Caudate nucleus (tissue), 63 donors: ENCODE measurements at places on chromosomes 5 and 9.

DNA sequence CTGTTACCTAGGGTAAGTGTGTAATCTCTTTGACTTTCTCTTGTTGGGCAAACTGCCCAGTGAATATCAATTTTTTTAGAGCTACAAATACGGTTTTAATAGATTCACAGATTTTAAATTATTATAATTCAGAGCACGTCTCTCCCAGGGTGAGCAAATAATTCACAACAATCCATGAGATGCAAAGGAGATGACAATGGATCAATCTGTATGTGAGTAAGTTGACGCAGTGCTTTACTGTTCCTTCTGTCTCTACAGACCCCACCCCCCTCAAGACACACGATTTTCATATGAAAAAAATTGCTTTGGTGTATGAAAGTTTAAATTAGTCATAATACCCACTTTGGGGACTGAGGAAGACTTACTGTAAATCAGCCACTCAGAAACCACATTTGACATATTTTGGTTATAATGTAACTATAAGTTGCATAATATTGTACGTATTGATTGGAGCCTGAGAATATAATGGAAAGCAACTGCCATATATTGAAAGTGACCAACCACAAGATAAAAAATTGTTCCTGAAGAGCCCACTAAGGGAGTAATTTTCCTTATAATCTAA lies 201.7 kb downstream of the BNC2 start:
- no peak for DNase-seq

DNA sequence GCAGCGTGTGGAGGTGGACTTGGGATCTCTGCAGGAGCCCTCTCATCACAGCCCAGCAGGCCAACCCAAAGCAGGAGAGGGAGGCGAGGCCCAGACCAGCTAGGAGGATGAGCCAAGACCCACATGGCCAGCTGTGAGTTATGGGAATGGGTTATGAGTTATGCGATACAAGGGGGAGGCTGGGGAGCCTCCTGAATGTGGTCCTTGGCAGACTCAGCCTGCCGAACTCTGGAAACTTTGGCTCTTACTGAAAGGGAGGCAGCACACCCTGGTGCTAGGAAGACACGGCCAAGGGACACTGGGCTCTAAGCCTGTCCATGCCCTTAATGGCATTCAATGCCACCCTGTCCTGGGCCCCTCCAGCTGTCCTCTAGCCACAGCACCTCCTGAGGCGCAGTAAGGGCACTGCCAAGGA lies 7.7 kb upstream of the VAV2 start:
- no peak for DNase-seq

- DNase-seq, result no peak
Observed at GRCh38 chr9:108048406-108049025, 558.9 kb upstream of the KLF4 start.

GRCh38 chr9:127109212-127109711 lies 13.2 kb downstream of the ANGPTL2 start:
- DNase-seq, result no peak

DNA sequence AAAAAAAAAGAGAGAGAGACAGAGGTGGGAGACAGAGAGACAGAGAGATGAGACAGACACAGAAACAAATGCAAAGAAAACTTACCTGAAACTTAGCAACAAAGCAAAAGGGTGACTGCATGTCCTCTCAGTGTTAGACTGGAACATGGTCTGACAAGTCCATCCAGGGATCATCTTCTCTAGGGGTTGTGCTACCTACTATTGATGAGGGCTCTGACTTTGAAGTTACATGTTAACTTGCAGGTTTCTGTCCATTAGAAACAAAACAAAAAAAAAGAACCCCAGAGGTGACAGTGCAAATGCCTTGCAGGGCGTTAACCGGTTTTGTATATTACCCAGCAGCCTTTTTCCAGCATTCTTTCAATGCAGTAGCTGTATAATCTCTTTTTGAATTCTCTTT lies 13.6 kb upstream of the SPARC start:
- DNase-seq, result no peak

- DNase-seq, result no peak
Observed at GRCh38 chr9:138105123-138105415, 227.5 kb downstream of the CACNA1B start.

GRCh38 chr5:141747152-141748141 lies 65.4 kb upstream of the ARAP3 start:
- peak; percentile 85 for DNase-seq

- no peak for DNase-seq
Observed at GRCh38 chr5:44398382-44398781, 9.2 kb upstream of the FGF10 start.

GRCh38 chr5:87754009-87754757 lies 341.5 kb upstream of the CCNH start:
- no peak for DNase-seq

DNA sequence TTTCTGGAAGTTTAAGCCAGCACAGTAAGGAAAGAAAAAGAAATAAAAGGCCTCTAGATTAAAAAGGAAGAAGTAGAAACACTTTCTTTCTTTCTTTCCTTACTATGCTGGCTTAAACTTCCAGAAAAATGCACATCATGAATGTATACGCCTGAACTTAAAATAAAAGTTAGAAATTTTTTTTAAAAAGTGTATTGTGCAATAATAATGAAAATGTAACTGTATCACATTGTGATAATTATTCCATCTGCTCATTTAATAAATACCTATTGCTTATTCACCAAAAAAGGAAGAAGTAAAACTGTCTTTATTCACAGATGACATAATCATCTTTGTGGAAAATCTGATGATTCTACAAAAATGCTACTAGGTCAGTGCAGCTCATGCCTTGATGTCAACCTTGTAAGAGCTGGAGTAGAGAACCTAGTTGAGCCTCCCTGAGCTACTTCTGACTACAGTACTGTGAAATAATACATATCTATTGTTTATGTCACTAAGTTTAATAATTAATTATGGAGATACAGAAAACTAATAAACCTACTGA lies 49.4 kb downstream of the MCTP1 start:
- no peak for DNase-seq

DNA sequence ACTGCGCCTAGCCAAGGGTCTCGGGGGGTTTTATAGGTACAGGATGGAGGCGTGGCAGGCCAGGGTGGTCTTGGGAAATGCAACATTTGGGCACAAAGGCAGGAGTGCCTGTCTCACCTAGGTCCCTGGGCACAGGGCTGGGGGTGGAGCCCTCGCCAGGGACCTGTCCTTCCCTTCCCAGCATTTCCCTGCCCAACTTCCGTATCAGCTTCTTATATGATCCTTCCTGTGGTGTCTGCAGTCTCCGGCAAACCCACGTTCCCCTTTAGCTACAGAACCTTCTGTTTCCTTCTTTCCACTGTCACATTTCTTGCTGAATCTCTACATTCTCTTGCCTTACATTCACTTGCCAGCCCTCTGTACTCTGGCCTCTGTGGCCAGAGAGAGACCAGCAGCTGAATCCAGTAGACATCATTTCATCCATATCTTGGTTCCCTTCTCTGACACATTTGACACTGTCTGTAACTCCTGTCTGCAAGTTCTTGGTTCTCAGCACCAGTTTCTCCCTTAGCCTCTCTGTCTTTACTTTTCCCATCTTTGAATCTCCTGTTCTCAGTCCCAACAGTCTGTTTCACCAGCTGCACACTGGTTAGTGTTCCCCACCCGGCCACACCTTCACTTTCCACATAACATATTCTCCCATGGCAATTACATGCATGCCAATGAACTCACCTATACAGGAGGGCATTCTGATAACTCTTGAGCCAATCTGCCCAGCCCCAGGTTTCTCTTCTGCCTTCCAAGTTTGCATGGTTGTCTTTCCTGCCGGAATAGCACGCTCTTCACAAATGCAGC lies 134.7 kb upstream of the ZNF608 start:
- no peak for DNase-seq

- DNase-seq, result no peak
Observed at GRCh38 chr9:2158111-2158610, 143.0 kb downstream of the SMARCA2 start.

DNA sequence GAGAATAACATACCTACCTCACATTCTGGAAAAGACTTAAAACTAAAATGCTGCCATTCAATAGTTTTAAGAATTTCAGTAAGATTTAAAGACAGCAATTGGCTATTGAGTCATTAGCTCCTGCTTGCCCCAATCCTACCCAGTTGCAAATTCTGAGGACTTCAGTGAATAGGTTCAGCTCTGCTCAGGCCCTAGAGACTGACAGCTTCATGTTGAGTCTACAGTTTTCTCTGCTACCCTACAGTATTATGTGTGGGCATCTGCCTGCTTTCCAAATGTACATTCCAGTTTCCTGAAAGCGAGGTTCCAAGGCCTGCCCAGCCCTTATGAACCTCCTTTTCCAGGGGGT lies 61.5 kb downstream of the ARSB start:
- DNase-seq, result no peak

GRCh38 chr9:97283768-97284167 lies 23.7 kb upstream of the CCDC180 start:
- DNase-seq, result no peak

- DNase-seq, result no peak
Observed at GRCh38 chr9:94100152-94100879, 16.1 kb downstream of the PTPDC1 start.

GRCh38 chr5:122584411-122585300 lies 190.2 kb upstream of the SNX2 start:
- DNase-seq, result no peak

DNA sequence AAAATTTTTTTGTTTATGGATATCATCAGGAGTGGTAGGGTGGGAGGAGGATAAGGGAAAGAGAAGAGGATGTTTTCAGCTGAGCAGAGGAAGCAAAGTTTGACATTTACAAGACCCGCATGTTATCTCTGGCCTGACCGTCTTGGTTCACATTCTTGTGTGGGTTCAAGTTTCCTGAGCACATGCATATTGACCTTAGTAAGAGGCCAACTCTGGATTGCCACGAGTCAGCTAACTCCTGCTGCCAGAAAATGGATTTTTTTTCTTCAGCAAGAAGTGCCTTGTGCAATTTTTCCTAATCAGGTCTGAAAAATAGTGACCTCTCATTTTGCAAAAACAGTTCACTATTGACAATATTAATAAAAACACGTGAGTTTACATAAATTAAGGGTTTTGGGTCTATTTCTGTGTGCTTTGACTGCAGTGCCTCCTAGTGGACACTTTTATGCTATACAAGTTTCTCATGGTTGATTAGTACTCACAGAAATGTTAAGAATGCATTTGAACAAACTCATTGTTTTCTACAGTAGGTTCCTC lies 27.1 kb upstream of the BASP1 start:
- no peak for DNase-seq

- no peak for DNase-seq
Observed at GRCh38 chr5:154714266-154714986, 40.8 kb upstream of the LARP1 start.

DNA sequence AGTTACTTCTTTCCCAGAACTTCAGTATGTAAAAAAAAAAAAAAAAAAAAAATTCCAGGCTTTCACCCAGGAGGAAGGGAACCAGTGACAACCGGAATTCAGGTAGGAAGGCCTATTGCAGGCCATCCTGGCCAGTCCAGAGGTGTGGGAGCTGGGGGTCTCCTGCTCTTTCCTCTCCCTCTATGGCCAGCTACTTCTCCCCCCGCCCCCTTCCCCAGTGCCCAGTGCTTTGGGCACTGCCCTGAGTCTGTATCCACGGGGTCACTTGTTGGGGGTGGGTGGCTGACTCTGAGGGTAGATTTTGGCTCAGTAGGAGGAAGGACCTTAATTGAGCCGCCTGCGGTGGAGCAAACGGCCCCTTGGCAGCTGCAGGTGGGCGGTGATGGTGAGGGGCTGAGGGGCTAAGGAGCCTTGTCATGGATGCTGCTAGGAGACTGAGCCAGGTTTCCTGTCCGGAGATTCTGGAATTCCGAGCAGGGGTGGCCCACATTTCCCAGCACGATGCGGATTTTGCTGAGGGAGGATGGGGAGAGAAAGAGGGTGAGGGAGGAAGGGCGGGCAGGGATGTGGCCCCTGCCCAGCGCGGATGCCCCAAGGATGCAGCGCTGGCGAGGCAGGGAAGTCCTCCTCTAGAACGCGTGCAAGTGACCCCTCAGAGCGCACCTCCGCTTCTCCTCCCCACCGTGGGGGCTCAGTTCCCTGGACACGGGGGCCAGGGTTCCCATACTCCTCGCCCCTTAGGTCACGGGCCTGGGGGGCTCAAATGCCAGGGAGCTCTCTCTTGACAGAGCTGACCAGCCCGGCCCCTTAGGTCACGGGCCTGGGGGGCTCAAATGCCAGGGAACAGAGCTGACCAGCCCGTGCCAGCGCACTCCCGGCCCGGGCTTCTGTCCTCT lies 1.2 kb upstream of the PHF2 start:
- DNase-seq, result no peak

GRCh38 chr5:41893074-41893851 lies 10.9 kb upstream of the RIMOC1 start:
- DNase-seq, result no peak

- no peak for DNase-seq
Observed at GRCh38 chr9:130265431-130266235, at the start of gene HMCN2. TSS of gene HMCN2 (plus strand) at chr9:130265760. CDS start at chr9:130265879, 119 bp downstream.

DNA sequence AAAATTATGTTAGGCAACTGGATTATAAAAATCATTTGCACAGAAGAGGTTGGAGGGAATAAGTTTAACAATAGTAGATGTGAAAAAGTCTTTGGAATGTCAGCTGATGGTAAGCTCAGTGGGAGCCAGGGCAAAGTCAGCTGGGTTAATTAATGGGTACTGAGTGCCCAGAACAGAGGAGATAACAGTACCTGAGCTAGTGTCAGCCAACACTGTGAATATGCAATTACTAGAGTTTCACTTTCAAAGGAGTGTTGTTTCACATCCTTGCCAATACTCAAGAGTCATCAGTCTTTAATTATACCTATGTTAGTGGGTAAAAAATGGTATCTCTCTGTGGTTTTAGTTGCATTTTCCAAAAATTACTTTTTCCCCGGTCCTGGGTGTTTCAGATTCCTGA lies 135.1 kb downstream of the KIF4B start:
- DNase-seq, result no peak

DNA sequence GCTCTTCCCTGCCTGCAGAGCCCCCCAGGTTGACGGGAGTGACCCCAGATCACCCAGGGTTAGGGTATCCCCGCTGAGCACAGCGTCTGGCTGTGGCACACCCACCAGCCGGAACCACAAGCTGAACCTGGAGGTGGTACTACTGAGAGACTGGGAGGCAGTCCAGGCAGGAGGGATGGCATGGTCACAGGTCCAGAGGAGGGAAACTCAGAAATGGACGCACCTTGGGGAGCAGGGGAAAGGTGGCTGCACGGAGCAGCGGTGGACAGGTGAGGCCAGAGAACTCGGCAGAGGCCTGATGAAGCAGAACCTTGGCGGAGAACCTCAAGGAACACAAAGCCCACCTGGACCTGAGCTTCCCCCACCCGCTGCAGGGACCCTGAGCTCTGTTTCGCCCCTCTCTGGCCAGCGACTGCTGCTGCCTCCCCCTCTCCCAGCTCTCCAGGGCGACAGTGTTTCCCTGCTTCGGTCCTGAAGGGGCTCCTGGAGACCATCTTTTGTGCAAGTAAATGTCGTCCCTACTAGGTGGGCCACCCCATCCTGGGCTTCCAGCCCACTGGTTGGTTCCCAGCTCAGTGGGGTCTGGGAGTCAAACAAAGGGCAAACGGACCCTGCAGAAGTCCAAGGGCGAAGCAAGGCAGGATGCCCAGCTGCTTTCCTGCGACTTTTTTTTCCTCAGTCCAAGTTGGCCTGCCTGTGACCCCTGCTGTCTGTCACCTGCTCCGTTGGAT lies 845 bp downstream of the ADGRD2 start:
- no peak for DNase-seq

GRCh38 chr5:61362796-61363368 lies 30.8 kb downstream of the ZSWIM6 start:
- DNase-seq, result no peak

GRCh38 chr5:150377964-150378694 lies 20.6 kb downstream of the TCOF1 start:
- DNase-seq, result no peak
